Suppressor macrophage treated with lipopolysaccharide for 4 hours (primary cell): ENCODE measurements at places on chromosomes 5 and 9.
A peak's percentile ranks its signal among the peaks of the same experiment; 100 is the strongest.

DNA sequence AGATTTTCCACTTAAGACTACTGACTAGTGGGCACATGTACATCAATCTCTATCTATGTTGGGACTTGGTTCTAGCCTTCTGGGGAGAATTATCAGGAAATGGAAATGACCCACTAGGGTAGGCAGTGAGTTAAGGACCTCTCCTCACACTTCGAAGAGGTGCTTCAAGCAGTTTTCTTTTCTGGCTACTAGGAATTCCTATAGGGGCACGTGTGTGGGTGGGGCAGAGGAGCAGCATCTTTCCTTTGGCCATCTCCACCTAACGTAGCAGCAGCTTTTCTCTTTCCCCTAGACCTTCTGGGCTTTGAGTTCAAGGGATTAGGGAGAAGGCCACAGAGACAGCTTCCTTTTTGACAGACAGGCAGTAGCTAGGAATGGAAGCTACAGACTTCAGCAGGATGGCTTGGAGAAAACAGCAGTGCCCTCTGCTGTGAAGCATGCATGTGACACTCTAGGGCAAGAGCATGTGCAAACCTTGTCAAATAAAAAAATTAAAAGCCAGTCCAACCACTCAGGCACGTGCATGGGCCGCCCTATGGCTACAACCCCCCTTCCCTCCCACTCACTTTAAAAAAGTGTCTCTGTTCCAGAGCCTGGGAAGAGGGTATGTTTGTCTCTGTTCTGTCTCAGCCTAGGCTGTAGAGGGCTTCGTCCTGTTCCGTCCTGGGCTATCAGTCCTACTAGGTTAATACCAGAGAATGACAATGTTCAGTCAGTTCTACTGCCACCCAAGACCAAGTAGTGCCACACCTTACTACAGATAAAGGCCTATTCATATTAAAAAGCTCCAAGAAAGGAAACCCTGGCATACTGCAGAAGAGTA lies 8.7 kb upstream of the GFRA3 start:
- peak; percentile 15 for DNase-seq

DNA sequence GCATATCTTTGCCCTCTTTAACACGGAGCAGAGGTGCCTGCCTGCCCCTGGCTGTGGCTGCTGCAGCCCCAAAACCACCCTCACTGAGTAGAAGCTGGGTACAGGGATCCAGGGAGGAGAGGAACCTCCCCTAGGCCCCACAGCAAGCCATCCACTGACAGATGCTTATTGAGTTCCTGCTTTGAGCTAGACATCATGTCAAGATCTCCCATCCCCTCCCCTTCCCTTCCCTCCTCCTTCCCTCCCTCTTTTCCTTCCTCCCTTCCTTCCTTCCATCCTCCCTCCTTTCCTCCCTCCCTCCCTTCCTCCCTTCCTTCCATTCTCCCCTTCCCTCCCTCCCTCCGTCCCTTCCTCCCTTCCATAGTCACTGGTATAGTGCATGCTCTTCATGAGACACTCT lies 29.3 kb downstream of the GOLGA2 start:
- no peak for DNase-seq

DNA sequence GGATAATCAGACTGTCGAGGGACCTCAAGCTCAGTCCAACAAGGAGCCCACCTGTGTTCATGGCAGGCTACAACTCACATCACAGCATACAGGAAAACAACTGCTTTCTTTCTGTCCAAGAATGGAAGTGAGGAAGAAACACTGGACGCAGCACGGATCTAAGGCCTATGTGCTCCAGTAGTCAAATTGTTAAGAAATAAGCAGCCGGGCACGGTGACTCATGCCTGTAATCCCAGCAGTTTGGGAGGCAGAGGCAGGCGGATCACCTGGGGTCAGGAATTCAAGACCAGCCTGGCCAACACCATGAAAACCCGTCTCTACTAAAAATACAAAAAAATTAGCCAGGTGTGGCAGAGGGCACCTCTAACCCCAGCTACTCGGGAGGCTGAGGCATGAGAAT lies 427.8 kb downstream of the BNC2 start:
- DNase-seq = no peak

- DNase-seq = no peak
Observed at GRCh38 chr9:92035687-92036410, 79.4 kb downstream of the SPTLC1 start.

DNA sequence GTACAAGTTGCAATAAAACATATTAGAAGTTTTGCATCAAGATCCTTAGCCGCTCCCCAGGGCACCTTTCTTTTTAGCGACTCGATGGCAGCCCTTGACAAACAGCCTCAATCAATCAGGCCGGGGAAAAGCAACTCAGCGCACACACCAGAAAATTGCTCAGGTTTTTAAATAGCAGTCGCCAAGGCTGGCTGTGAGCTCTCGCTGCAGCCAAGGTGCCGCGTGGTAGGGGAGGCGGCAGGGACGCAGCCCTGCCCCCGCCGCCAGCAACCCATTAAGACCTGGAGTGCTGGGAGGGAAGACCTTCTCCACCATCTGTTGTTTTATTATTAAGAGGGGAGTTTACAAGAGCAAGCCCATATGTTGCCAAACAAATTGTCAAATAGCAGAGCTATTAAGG lies 22.6 kb downstream of the ASS1 start:
- no peak for DNase-seq

- DNase-seq = peak; percentile 27
Observed at GRCh38 chr9:132114102-132114707, 34.5 kb upstream of the MED27 start.

DNA sequence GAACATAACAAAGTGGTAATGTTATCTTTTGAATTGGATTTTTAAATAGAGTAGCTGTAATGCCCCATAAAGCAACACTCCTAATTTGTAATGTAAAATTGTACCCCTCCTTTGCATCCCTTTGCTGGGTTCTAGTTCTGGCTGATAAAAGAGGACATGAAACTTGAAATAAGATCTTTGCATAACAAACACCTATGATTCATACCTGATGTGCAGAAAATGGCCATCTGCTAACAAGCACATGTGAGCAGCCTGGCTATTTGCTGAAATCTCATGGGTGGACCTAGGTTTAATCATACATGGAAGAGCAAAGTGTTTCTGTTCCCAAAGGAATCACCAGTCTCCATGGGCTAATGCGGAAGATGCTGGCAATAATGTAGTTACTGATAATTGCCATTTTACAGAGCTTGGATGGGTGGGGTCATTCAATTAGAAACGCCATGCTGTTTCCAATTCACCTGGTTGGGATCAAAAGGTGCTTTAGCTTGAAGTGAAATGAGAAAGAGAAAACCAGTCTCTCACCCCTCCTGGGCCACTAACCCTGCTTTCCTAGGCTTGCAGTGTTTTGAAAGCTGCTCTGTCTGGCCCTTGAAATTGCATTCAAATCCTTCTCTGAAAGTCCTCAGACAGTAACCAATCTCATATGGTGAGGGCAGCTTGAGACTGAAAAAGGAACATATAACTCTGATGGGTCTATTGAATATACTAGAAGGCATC lies 585.1 kb downstream of the TLE4 start:
- no peak for DNase-seq

- no peak for DNase-seq
Observed at GRCh38 chr5:143772621-143773020, 39.3 kb upstream of the HMHB1 start.

DNA sequence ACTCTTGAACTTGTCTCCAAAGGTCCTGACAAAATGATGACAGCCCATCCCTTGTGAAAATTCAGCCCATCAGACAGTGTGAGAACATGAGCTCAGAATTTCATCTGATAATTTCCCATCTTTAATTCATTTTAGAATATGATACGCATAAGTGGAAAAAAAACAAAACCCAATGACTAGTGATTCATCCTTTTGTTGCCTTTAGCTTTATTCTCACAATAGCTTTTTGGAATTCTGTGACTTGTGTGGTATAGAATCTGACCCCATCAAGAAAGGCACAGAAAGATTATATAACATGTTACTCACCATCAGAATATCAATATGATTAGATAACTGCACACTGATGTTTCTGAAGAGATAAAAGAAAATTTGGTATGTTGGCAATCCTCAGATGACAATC lies 16.1 kb upstream of the TMED7 start:
- no peak for DNase-seq

DNA sequence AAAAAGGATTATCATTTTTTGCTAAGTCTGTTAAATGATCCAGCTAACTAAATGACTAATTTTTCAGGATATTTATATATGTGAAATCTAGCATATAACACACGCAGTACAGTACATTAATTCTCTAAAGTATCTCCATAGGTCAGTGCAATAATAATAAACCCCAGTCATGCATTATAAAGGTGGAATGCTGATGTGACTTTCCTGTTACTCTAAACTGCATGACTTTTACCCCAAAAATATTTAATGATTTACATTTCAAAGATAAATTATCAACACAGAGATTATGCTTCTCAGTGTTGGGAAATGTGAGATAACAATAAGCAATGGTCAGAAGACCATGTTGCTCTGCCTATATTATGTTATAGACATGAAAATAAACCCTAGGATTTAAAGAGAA lies 34.1 kb upstream of the PAM start:
- DNase-seq = no peak

DNA sequence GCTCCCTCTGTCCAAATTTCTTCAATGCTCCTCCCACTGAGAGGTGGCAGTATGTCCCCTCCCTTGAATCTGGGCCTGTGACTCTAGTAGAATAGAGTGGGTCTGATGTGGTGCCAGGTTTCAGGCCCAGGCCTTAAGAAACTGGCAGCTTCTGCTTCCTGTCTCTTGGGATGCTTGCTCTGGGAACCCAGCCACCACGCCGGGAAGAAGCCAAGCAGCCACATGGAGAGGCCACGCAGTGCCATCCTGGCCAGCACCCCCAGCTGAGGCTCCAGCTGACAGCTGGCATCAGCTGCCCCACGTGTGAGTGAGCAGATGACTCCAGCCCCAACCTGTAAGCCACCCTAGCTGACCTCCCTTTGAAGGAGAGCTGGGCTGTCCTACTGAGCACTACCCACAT lies 7.3 kb upstream of the TSPAN17 start:
- DNase-seq = no peak

DNA sequence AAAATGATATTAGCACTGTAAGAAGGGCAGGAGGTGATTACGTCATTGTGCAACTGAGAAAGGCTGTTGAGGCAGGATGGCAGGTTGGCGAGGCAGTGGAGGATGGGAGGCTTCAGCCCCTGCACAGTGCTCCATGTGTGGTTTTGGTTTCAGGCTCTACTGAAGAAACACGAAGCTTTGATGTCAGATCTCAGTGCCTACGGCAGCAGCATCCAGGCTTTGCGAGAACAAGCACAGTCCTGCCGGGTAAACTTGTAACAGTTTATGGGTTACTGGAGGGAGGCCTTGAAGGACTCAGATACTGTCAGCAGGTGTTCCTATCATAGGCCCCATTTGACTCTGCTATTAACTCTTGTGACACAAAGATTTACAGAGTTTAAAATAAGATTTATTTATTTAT lies 35.1 kb downstream of the SPTAN1 start:
- no peak for DNase-seq

DNA sequence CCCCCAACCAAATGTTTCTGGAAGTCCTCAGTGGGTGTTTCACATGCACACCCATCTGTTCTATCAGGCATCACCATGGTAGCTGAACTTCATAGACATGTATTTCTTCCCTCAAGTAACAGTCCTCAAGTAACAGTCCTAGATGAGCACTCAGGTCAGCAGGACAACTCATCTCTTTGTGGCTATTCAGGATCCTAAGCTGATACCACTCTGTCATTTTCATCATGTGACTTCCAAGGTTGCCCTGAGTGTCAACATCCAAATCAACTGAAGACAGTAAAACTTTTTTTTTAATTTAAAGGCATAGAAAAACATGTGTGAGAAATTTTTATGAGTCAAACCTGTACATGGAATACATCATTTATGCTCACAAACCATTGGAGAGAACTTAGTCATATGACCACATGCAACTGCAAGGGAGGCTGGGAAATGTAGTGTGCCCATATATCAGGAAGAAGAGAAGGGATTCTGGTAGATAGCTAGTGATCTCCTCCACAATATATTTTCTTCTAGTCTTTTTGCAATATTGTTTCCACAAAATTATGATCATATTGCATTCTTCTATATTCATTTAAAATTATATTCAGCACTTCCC lies 64.2 kb upstream of the FST start:
- DNase-seq = no peak

DNA sequence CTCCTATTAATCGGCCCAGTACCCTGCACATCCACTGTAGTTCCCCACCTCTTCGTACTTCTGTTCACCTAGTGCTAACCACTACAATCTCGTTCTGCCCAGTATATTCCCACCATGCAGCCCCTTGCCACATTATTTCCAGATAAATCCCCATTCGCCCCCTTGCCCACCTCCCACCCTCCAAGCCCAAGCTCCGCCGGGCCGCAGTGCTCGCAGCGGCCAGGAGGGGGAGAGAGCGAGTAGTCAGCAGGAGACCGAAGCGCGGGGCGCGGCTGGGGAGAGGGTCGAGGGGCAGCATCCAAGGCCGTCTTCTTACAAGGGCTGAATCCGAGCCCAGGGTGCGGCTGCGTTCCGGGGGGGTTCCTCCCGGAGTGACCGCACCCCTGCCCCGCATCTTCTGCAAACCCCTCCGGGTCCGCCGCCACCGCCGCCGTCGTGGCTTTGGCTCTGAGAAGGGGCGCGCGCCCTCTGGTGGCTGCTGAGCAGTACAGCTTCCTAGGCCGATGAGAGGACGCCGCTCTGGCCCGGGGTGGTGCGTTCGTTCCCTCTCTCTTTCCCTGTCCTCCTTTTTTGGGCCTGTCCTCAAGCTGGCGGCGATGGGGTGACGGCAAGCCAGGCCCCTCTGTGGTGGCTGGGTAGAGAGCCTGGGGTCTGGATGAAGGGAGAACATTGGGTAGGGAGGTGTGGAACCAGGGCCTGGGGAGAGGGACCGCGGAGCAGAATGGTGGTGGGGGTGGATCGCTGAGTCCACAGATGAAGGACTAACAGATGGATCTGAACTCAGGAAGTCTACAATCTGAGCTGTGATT lies 30.0 kb upstream of the PSD2 start:
- peak; percentile 90 for DNase-seq

- DNase-seq = no peak
Observed at GRCh38 chr5:34652914-34653313, 3.2 kb upstream of the RAI14 start.

GRCh38 chr5:42360056-42360455 lies 63.2 kb upstream of the GHR start:
- no peak for DNase-seq

- DNase-seq = peak; percentile 82
Observed at GRCh38 chr5:178453224-178453623, 137.0 kb downstream of the COL23A1 start.

DNA sequence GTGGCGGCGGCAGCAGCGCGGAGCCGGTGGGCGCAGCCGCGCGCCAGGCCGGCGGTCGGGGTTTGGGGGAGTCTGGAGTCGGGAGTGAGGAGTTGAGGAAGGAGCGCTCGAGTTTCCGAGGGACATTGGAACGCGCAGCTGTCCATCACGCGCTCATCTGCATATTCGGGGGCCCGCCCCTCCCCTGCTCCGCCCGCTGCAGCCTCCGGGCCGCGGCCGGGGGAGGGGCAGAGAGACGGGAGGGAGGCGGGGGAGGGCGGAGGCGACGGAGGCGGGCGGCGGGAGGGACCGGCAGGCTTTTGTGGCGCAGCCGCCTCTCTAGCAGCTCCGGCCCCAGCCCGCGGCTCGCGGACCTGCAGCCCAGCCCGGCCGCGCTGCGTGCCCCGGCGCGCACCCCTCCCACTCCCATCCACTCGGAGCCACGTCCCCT lies at the start of gene IRX2:
IRX2 (minus strand) TSS at position 86 of the 430 bp plus-strand sequence. CDS start 264 bp downstream, outside the sequence.
- peak; percentile 10 for DNase-seq
